ENCODE measurements at places on chromosomes 12 and 14.

DNA sequence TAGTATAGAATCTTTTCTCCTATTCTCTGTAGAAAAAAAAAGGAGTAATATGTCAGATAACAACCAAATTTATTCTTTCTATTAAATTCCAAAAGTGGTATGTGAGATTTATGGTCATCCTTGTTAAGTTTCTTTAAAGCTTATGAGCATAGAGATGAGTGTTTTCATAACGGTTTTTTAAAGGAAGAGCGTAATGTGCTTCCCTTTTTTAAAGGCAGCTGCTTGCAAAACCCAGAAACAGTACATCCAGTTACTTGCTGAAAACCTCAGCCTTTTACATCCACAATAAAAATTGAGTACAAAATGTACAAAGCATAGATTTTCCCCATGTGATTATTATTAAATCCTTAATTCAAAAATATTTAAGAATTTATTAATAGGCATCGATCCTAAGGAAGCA lies 53.6 kb upstream of the CD163 start:
- no peak for DNase-seq

- DNase-seq: no peak
Measured at GRCh38 chr12:45959728-45960127, 30.6 kb downstream of the SCAF11 start.

- DNase-seq: no peak
Measured at GRCh38 chr14:47846008-47846407, 170.6 kb upstream of the MDGA2 start.

DNA sequence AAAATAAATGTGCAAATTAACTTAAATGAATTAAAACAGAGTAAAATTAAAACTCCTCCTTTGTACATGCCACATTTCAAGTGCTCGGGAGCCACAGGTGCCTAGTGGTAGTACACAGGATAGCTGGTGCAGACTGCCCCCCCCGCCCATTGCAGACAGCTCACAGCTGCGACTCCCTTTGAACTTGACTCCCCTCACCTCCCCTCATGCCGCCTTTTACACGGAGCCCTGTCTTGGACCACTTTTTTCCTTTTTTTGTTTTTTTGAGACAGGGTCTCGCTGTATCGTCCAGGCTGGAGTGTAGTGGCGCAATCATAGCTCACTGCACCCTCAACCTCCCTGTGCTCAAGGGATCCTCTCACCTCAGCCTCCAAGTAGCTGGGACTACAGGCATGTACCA lies 11.5 kb downstream of the SETD1B start:
- DNase-seq: no peak

GRCh38 chr14:83867566-83868225 lies 1662.2 kb upstream of the FLRT2 start:
- no peak for DNase-seq

GRCh38 chr14:92560106-92560865 lies 46.7 kb downstream of the RIN3 start:
- no peak for DNase-seq

DNA sequence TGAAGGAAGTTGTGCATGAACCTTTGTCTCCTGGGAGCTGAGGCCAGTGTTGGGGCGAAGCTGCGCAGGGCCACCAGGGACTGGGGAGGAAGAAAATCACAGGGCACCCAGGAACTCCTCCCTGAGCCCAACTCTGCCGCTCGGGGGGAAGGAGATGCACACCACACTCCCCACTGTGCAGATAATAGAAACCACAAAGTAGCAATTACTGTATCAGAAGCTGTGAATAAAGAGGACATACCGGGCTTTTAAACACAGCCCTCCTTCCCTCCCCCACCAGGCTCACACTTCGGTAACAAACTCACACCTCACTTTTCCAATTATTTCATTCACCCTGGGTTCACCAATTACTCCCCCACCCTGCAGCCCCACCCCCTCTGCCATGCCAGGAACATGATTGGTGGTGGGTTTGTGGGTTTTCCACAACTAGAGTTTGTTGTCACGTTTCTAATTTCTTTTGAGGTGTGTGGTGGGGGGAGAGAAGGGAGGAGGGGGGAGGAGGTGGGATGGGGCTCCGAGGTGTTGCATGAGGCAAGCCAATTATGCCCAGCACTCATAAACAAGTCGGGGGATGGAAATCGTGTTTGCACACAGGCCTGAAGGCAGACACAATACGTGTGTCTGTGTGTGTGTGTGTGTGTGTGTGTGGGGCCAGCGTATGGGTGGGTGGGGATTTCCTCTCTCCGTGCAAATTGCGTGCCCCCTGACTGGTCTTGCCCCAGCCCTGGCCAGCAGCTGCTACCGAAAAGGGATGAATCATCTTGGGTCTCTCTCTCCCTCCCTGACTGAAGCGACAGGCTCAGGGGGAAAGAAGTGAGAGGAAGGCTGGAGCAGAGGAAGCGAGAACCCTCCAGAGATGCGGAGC lies 103.3 kb downstream of the RBM19 start:
- no peak for DNase-seq

GRCh38 chr12:31603546-31604009 lies 12.6 kb upstream of the DENND5B start:
- DNase-seq: no peak

- no peak for DNase-seq
Measured at GRCh38 chr14:85401384-85401783, 128.6 kb upstream of the FLRT2 start.

DNA sequence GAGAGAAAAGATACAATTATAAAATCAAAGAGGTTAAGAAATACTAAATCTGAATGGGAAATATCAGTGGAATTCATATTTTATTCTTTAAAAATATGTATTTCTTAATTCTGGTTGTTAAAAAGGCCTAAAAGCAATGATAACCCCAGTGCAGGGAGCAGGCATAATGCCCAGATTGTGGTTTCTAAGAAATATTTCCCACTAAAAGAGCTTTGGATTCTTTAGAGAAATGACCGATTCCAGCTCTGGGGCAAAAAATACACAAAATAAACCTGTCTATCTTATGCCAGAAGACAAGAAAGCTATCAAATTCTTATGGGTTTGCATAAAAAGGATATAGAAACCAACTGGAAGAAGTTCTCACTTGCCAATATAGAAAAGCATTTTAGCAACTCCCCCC lies 71.6 kb downstream of the PDE6H start:
- DNase-seq: no peak

DNA sequence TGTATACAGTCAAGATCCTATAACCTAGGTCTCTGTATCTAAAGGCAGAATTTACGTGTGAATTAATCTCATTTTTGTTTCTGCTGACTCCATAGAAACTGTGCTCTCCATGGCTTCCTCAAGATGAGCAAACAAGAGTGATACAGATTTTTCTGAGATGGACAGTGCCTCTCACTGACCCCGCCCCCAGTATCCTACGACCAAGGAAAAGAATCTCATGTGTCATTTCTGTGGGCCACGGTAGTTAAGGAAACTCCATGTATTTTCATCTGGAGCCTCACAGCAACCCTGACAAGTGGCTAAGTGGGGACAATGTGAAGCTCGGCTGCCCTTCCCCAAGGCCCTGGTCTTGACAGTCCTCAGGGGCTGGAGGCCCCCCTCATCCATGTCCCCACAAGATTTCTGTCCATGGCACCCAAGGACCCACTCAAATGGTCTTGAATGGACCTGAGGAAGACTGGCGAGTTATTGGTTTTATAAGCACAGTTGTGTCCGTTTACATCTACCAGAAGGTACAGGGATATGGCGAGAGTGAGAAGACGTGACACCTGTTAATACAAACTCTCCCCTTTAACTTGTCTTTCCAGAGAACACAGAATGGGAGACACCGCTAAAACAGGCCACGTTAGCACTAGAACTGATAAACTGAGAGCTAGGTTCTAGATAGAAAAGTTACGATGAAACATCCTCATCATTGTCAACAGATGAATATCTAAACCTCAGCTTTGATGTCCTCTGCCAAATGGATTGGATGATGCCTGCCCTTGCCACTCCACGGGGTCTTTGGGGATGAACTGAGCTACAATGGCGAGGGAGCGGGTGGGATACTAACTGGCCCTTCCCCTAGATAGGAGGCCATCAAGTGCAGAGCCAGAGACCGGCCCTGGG lies 108.4 kb upstream of the EGLN3 start:
- DNase-seq: no peak

- no peak for DNase-seq
Measured at GRCh38 chr12:23193552-23193951, 568.6 kb downstream of the ETNK1 start.

DNA sequence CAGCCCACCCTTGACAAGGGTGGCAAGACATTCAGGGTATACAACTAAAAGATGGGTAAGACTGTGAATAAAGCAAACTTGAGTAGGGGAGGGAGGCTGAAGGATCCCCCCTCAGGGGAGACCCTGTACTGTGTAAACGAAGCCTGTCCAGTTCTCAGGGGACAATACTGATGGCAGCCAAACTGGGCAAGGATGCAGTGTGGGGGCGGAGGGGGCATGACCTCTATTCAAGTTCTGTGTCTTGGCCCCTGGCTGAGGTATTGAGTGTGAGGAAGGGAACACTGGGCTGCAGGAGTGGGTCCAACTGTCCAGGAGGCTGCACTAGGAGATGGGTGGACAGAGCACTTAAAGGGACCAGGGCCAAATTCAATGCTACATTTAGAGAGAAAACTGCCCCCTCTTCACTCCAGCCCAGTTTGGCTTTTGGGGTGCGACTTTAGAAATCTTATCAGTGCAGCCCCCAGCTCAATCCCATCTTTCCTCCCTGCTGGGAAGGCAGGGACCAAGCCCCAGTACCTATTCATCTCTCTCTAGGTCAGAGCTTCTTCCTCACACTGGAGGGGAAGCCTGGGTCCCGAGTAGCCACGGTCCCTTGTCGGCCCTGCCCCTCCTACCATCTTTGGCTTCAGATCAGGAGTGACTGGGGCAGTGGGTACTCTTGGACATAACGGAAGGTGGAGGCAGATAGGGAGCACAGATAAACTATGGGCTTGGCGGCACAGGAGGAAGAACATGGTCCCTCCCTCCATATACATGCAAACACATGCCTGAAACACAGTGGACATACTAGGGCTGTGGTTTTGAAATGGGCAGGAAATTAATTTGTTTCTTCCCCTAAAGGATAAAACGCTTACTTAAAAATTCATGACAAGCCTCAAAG lies 11.8 kb downstream of the SLC39A5 start:
- no peak for DNase-seq

DNA sequence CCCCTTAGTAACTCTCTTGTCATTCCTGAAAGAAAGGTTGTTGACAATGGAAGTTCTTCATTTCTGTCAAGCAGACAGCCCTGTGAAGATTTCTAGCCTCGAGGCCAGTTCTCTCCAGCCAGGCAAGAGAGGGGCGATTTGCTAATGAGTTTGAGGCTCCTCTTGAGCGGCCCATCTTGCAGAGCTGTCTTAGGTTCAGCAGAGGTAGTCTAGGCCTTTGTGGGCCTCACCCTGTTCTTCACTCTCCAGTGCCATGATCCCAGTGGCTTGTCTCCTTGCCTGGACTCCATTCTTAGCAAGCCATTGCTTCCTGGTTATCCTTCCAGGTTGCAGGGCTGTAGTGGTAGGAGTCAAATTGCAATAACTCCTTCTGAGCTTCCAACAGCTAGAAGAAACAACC lies 9.7 kb downstream of the TPH2 start:
- no peak for DNase-seq

Measured in vagina (tissue), 2 donors.